Fibroblast of skin of back (primary cell): ENCODE measurements at places on chromosomes 16 and 17.
A peak's percentile ranks its signal among the peaks of the same experiment; 100 is the strongest.

DNA sequence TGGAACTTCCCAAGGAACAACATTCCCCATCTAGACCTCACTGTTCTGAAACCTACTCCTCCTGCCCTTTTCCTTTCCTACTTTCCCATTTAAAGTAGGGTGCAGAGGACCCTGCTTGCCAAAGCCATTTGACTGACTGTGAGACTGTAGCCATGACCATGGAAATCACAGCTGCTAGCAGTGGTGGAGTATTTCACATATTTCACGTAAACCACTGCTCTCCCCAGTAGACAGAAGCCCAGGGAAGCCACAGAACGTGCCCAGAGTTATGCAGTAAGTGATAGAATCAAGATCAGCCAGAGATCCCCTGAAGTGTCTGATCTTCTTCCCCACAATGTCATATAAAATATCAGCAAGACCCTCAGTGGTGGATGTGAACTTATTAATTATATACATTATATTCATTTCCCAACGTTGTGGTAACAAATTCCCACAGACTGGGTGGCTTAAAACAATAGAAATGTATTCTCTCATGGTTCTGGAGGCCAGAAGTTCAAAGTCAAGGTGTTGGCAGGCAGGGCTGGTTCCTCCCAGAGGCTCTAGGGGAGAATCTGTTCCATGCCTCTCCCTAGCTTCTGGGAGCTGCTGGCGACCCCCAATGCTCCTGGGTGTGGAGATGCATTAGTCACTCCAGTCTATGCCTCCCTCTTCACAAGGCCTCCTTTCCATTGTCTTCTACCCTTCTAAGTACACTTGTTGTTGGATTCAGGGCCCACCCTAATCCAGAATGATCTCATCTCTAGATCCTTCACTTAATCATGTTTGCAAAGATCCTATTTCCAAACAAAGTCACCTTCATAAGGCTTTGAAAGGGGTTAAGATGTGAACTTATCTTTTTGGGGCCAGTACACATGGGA is 20.7 kb upstream of the PRM1 start:
- DNase-seq, result no peak

- DNase-seq, result no peak
These were observed 27.4 kb upstream of the TNRC6C start for GRCh38 chr17:77930780-77931768.

DNA sequence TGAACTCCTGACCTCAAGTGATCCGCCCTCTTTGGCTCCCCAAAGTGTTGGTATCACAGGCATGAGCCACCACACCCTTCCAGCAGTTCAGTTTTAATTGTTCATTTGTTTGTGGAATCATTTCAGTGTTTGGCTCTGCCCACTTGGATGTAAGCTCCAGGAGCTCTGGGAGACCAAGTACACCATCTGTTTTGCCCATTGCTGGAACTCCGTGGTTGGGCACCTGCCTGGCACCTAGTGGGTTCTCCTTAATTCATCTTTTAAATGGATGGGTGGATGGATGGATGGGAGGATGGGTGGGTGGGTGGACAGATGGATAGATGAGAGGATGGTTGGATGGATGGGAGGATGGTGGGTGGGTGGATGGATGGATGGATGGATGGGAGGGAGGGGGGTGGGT is 953 bp upstream of the NECAB2 start:
- DNase-seq, result no peak

- DNase-seq, result no peak
These were observed 65.2 kb downstream of the NKD1 start for GRCh38 chr16:50613281-50613963.

DNA sequence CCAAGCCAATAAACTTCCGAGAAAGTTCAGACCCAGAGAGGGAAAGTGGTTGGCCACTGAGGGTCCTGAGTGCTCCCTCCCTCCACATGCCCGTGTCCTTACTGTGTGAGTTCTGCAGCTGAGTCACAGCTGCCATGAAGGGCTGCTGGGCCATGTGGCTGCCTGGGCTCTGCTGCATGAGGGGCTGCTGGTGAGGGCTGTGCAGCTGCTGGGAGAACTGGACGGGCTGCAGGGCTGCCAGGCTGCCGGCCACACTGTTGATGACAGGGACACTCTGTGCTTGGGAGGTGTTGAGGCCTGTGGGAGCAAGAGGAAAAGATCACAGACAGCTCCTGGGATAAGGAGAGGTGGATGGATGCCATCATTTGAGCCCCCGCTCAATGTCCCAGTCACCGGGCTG is 44.0 kb downstream of the HNF1B start:
- peak; percentile 41 for DNase-seq

DNA sequence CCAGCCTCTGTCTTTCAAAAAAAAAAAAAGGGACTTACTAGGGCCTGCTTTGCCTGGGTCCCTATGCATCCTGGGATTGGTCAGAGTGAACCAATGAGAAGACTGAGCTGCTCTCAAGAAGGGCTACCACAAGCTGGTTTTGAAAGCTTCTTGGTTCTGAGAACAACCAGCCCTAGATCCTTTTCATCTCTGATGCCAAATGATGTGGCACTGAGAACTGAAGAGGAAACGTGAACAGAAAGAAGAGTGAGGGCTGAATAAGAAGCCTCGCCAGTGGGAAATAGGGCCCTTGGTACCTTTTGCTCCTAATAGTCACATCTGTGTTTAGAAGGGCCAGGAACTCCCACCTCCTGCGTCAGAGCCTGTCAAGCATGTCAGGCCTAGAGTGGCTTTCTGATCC is 10.7 kb downstream of the TACO1 start:
- DNase-seq, result no peak

GRCh38 chr17:7843257-7843535 is 9.2 kb downstream of the KDM6B start:
- no peak for DNase-seq

- no peak for DNase-seq
These were observed 397.4 kb downstream of the NPIPA8 start for GRCh38 chr16:17939122-17939536.

DNA sequence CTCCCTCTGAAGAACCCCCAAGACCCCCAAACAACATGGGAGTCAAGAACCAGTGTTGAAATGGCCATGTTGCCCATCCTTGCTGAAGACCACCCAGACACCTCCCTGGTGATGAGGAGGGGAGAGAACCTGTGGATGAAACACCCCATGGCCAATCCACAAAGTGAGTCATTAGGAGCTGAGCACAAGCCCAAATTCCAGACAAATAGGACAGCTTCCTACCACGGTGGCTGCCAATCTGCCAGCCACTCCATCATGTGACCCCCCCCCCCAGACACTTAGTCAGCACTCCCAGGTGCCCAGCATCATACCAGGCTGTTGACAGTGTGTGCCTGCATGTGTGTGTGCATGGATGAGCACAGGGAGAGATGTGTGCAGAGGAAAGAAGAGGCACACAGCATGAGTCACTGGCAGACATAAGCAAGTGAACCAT is 26.4 kb upstream of the RPL38 start:
- peak; percentile 38 for DNase-seq

DNA sequence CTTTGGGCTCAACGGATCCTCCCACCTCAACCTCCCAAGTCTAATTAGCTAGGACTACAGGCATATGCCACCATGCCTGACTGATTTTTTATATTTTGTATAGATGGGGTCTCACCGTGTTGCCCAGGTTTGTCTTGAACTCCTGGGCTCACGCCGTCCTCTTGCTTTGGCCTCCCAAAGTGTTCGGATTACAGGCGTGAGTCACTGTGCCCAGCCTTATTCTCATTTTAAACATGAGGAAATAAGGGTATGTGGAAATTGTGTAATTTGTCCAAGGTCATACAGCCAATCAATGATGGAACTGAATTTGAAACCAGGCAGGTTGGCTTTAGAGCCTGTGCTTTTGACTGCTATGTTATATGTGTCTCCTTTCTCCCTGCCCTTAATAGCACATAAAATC is 27.4 kb upstream of the AQP8 start:
- no peak for DNase-seq

DNA sequence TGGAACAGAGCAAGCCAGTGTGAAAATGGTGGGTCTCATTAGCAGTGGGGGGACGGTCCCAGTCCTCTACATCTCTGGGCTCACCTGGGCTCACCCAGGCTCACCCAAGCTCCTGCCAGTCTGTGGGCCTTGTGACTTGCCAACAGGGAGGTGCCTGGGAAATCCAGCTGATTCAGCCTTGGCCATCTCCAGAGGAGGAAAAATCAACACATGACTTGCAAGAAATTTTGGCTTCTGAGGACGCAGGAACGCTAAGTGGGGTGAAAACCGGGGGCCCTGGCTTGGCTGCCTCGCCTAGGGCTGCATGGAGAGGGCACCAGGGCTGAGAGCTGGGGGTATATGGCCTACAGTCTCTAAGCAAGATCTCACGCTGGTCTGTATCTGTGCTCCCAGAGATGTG is 47.7 kb downstream of the VAC14 start:
- no peak for DNase-seq

DNA sequence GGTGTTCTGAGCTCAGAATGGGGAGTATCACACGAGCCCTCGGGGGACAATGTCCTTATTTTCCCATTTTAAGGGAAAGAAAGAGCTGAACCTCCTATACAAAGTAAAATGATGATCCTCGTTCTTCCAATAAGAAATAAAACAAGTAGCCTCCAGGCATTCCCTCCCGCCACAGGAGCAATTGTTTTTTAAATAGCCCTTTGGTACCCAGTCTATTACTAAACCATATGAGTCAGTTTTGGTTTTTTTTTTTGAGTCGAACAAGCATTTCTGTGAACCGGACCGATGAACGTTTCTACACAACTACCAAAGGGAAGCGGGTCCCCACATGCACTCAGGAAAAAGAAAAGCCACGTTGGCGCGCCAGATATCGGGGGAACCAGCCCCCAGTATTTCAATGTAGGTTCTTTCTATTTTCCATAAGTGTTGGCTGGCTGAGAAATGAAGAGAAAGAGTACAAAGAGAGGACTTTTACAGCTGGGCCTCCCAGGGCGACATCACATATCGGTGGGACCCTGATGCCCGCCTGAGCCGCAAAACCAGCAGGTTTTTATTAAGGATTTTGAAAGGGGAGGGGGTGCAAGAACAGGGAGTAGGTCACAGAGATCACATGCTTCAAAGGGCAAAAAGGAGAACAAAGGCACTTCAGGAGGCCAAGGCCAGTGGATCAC is 3.8 kb upstream of the DCXR start:
- peak; percentile 26 for DNase-seq

DNA sequence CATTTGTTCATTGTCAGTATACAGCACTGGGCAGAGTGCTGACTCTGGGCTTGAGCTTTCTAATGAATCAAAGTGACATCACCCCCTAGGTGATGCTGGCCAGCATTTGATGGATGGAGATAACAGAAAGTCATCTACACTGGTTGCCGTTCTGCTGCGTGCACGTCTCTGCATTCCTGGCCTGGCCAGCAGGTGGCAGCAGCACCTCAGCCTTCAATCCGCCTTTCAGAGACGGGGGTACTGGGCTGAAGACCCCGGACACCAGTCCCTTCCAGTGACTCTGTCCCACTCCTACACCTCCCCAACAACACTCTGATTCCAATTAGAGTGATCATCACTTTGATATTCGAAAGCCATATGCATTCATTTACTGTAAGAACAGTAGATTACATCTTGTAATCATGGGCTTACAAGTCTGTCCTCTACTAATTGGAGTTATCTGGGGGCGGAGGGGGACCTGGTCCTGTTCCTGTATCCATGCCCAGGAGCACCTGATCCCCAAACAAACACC is 6.0 kb downstream of the CPSF4L start:
- peak; percentile 30 for DNase-seq

GRCh38 chr17:32485261-32486110 is 1.3 kb upstream of the CDK5R1 start:
- DNase-seq, result no peak

DNA sequence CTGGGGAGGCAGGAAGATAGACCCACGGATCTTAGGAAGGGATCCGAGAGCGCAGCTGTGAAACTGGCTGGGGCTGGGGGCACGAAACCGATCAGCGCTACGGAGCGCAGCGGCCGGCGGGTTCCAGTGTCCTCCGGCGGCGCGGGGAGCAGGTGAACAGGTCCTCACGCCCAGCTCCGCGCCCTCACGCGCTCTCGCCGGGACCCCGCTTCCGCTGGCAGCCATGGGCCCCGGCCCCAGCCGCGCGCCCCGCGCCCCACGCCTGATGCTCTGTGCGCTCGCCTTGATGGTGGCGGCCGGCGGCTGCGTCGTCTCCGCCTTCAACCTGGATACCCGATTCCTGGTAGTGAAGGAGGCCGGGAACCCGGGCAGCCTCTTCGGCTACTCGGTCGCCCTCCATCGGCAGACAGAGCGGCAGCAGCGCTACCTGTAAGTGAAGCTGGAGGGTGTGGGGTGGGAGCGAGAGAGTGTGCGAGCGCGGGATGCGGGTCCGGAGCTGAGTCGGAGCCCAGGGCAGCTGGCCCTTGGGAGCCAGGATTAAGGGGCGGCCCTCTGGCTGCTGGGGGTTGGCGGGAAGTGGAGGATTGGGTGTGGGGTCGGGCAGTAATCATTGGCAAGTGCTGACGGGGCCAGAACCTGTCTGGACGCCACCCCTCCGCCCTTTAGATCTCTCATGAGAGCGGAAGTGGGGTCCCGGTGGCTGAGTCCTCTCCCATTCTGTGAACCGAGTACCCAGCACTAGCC is 479 bp downstream of the ITGA3 start:
- peak; percentile 63 for DNase-seq

DNA sequence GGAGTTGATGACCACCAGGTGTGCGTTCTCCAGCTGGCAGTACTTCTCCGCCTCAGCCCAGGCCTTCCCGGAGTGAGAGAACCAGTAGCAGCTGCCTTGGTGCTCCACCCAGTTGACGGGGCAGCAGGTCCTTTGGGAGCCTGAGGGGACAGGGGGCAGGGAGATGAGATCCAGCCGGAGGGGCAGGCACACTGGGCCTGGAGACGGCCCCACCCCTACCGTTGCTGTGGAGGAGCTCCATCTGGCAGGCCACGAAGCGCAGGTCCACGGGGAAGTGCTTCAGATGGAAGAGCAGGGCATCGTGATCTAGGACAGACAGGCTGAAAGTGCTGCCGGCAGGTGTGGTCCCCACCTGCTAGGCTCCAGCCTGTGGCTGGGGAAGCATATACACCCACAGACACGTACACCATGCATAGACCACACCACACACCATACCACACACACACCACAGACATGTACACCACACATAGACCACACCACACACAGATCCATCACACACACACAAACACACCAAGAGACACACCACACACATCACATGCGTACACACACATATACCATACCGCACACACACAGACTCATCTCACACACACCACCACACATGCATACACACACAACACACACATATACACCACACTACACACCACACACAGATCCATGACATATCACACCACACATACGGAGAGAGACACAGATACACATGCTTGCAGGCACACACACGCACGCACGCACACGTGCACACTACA is 7.4 kb downstream of the ASGR2 start:
- DNase-seq, result no peak
